ENCODE measurements at places on chromosomes 6 and 20. TPM values are rescaled to one million over a fixed set of nuclear protein-coding genes. Genes with fewer than 3 reads are reported as not detected.

DNA sequence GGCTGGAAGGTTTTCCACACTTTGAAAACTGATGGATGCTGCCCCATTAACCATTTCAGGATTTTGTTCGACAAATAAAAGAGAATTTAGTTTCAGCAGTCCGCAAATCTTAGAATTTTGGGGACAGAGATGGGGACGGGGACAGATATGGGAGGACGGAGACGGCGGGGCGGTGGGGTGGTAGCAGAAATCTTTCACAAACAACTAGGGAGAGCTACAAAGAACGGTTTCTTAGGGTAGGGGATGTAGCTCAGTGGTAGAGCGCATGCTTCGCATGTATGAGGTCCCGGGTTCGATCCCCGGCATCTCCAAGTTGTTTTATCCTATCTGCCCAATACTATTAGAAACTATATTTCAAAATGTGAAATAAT lies 15.1 kb downstream of the HMGN4 start:
- peak; percentile 85 for DNase-seq

DNA sequence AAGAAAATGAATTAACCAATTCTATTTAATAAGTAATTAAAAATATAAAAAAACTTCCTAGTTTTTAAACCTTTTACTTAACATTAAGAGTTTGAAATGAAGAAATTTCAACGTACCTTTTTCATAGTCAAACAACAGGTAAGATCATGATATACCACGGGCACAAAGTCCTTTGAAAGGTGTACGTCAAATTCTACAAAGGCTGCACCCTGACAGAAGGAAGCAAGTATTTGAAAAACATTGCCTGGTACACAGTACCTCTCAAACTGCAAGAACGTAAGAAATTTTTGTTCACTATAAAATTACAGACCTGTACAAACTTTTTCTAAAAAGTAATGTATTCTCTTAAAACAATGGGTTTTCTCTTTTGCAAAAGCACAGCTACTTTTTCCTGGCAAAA lies 180.2 kb upstream of the SHLD1 start:
- DNase-seq = no peak

DNA sequence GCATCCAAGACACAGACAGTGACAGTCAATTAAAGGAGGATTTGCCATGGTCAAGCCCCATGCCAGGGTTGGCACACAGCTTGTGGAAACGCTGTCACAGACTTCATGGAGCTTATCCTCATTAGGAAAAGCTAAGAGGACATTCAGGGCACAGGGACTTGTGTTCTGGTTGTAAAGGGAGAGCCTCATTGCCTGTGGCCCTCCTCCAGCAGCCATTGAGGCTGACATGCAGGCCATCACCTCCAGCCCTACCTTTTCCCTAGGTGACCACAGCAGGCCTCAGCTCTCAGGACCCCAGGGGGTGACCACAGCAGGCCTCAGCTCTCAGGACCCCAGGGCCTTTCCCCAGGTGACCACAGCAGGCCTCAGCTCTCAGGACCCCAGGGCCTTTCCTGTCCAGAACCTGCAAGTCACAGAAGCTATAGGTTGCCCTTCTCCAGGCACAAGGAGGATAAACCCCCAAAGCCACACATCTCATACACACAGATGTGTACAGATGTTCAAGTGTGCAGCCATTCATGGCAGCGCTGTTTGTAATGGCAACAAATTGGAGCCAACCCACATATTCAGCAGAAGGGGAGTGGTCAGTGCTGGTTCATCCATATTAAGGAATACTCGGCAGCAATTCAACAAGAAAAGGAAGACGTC lies 26.1 kb downstream of the DUSP22 start:
- no peak for DNase-seq

GRCh38 chr6:167549213-167549612 lies 224.3 kb downstream of the TTLL2 start:
- no peak for DNase-seq

GRCh38 chr6:54935739-54936138 lies 89.2 kb downstream of the FAM83B start:
- no peak for DNase-seq

GRCh38 chr6:109447878-109448555 lies 7.5 kb downstream of the SMPD2 start:
- DNase-seq = no peak

GRCh38 chr6:108665495-108666196 lies 104.9 kb downstream of the FOXO3 start:
- peak; percentile 42 for DNase-seq

DNA sequence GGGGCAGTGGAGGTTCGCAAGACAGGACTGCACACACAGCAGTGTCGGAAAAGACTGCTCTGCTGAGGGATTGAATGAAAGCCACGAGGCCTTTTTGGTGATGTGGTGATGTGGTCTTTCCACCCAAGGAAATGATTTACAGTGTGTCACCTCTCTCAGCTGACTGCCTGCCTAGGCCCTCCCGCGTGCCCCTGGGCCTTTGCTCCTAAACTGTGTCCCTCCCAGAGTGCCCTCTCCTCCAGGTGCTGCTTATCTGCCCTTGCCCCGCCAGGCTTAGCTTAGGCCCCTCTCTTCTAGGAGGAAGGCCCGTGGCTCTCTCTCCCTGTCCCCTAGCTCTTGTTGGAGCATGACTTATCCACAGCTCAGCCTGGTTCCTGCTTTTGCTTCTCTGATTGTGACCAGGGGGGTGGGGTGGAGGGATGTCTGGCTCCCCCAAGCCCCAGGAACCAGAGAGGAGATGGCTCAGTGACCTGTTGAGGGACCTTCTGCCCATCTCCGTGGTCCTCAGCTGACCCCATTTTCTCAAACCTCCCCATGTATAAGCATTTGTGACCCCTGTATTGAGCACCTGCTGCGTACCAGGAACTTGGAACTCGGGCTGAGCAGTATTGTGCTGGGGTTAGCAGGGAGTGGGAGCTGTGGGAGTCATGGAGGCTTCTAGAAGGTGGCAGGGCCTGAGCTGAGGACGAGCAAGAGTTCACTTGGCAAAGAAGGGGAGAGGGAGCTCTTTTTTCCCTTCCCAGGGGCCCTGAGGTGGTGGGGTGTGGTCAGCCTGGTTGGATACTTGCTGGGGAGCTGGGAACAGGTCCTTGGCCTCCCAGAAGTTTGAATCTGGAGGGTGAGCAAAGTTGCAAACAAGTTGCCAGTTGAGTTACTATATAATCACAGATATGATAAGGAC lies 2.2 kb downstream of the SRC start:
- DNase-seq = peak; percentile 43

Gene FRK
- total RNA-seq = 0.02 TPM

DNA sequence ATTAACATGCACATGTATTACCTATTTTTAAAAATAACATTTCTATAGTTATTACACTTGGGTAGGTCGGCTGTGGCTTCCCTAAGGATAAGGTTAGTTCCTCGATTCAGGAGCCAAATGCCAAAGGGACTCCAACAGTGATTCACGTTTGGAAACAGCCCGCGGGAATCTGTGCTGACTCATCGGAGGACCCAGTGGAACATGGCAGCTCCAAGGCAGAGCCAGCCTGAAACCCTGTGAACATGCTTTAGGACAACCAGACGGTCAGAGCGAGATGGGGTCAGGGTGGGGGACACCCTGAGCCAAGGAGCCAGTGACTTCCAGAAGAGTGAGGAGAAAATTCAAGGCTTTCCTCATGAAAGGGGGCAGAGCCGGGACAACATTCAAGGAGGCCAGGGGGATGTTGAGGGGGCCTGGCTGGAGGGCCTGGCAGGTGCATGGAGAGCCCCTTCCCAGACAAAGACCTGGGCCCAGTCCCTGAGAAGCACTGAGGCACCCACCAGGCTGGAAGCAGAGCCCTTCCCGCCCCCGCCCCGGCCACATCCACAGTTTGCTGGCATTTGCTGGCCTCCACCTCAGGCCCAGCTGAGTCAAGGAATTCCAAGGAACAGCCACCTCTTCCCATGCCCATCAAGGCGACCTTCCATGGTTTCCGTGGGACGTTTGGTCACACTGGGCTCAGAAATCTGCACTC lies 133.2 kb downstream of the SNX5 start:
- no peak for DNase-seq

DNA sequence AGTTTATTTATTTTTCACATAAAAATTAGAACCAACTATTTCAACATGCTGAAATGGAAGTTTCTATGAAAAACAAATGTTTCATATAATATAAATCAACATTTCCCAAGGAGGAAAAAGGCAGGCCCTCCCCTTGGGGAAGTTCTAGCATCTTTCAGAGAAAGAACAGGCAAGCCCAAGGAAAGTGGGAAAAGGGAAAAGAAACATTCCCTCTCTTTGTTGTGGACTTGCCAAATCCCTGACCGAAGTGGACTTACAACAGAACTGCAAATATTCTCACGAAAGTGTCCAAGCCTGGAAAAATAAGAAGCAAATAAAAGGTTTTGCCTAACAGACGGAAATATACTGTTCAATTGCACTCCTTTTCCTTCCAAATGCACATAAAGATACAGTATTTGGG lies 214.4 kb downstream of the ATXN1 start:
- no peak for DNase-seq

Gene ATRN
- 7.3 TPM for total RNA-seq

Gene TSPO2
- total RNA-seq = not detected

GRCh38 chr20:17619351-17620093 lies 49.6 kb downstream of the DSTN start:
- peak; percentile 6 for DNase-seq

DNA sequence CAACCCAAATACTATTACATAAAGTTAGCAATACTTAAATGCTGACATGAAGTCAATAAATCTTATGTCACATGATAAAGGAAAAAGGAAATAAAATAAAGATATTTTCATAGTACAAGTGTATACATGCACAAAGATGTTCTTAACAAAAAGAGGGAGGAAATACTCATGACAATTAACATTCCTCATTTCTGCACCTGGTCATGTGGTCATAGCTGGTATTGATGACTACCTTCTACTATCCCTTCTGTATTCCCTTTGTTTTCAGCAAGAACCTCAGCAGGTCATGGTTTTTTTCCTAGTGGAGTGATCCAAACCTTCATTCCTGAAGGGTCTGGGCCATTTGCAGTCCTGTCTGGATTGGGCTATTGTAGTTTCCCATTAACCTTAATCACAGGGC lies 43.5 kb upstream of the FYN start:
- no peak for DNase-seq

- no peak for DNase-seq
These were observed 94.3 kb upstream of the OLIG3 start for GRCh38 chr6:137588472-137588871.

Gene SLC22A7
- total RNA-seq = not detected
